IMR-90 (cell line): ENCODE measurements at places on chromosomes 2 and 18. TPM values are rescaled to one million over a fixed set of nuclear protein-coding genes. Genes with fewer than 3 reads are reported as not detected.
A peak's percentile ranks its signal among the peaks of the same experiment; 100 is the strongest.

The COL6A3 gene
- 1,501 and 1,855 TPM in 2 replicates for total RNA-seq

The MARCHF4 gene
- 2.3 and 3.1 TPM in 2 replicates for total RNA-seq

The HOXD13 gene
- not detected in 2 replicates for total RNA-seq

The SCYGR2 gene
- total RNA-seq = not detected in 2 replicates

The RGPD3 gene
- 0.18 and 0.56 TPM in 2 replicates for total RNA-seq

The C2orf74 gene
- 8.4 and 10.3 TPM in 2 replicates for total RNA-seq

DNA sequence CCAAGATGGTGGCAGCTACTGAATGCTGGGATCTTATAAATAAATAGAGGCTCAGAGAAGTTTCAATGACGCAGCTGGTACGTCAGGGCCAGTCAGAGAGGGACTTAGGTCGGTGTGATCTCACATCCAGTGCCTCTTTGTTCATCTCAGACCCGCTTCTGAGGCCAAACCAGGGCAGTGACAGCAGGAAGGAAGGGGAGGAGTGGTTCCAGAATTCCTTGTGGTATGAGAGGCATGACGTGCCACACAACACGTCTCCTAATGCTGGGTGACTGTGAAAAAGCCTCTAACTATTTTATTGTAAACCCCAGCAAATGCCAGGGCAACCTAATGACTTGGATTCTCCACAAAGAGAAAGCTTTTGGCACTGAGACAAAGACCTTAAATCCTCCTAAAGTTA lies 423.3 kb downstream of the LPIN1 start:
- H3K4me3 ChIP-seq = no peak overlapping the region
- H3K4me1 ChIP-seq = peaks cover 18% of the 10 kb centered on the region
- H3K36me3 ChIP-seq = no peaks in the 10 kb centered on the region
- H3K27me3 ChIP-seq = no peaks in the 10 kb centered on the region
- peak; percentile 90 for DNase-seq

GRCh38 chr2:217683106-217683870 lies 319.5 kb downstream of the TNS1 start:
- peaks cover 10% of the 10 kb centered on the region for H3K4me1 ChIP-seq
- H3K27ac ChIP-seq = no peak overlapping the region

DNA sequence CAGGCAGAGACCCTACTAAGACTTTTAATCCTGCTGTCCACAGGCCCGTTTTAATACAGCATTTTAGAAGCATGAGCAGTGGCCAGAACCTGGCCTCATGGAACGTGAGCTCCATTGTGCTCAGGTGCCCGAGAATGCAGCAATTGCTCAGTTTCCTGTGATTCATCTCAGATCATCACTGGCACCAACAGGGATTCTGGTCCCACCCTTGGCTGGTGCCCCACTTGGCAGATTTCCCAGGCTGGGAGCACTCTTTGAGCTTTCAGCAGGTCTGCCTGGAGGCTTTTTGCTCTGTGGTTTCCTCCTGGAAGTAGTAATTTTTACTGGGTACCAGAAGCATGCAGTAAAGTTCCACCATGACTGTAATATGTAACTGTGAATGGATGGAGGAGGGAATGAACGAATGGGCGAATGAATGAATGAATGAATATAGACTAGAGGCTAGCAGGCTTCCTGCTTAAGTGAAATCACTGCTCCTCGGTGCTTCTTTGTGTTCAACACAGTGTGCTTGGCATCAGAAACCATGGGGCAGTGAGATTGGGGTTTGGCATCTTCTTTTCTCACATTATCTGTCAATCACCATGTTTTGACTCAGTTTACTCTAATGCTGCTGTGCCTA lies 312.9 kb downstream of the PRKCE start:
- no peaks in the 10 kb centered on the region for H3K36me3 ChIP-seq
- no peaks in the 10 kb centered on the region for H3K27me3 ChIP-seq
- peak overlapping the region; percentile 39; the same call in 1 of the 2 replicates for H3K27ac ChIP-seq

DNA sequence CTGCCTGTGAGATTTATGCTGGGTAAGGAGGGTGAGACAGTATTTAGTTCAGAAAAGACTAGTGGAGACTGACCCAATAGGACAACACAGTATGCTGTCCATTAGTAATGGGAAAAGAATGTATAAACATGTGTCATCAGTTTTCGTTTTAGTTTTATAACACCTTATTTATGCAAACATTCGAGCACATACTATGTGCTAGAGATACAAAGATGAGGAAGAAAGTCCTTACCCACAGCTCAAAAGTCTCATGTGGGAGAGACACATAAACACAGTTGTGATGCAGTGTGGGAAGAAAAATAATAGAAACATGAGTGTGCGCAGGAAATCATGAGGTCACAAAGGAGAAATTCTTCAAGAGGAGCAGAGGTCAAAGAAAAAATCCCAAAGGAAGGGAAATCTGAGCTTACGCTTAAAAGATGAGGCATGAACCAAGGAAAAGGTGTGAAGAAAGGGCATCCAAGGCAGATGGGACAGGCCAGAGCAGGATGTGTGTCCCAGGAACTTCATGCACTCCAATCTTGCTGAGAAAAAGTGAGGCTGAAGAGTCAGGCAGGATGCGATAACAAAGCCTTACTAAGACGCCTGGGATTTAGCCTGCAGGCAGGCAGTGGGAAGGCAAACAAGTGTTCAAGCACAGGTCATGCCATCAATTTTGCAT lies 8.1 kb downstream of the METTL21A start:
- peaks cover 12% of the 10 kb centered on the region for H3K36me3 ChIP-seq
- peaks cover 9% of the 10 kb centered on the region for H3K4me1 ChIP-seq
- no peak overlapping the region for H3K4me3 ChIP-seq
- H3K27me3 ChIP-seq = no peaks in the 10 kb centered on the region
- DNase-seq = peak; percentile 99
- H3K27ac ChIP-seq = peak overlapping the region; percentile 100

DNA sequence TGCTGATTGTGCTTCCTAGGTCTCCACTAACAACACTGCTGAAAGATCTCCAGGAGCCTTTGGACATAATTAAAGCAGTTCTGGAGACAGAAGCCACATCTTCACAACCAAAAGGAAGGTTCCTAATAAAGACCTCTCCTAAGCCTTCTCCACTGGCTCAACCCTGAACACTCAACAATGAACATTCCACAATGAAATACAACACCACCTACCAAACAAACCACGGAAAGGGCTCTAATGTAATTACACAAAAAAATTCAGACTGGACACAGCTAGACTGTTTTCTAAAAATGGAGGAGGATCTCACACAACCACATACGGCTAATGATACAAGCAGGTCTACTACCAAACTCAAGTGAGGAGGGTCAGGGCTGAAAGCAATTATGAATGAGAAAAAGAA lies 43.6 kb downstream of the NOL10 start:
- H3K4me1 ChIP-seq = 0 out of 2 replicates have a peak, but pooled peaks cover 2% of the 10 kb centered on the region
- no peak overlapping the region for H3K27ac ChIP-seq
- peaks cover 22% of the 10 kb centered on the region for H3K36me3 ChIP-seq
- DNase-seq = peak; percentile 12
- H3K27me3 ChIP-seq = no peaks in the 10 kb centered on the region
- no peak overlapping the region for H3K4me3 ChIP-seq

DNA sequence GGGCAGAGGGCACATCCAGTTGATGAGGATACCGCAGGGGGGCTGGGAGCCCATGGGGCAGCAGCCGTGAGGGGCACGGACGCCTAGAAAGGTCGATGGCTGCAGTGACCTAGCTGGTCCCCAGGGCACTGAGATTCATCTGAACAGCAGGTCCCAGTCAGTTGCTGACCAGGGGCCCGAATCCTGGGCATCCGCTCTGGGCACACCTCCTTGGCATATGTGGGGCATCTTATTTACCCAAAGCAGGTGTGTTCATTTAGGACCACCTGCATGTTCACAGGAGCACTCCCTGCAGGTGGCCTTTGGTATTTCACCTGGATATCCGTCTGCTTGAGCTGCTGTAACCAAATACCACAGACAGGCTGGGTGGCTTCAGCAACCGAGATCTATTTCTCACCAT lies 72.0 kb upstream of the ODC1 start:
- no peak for DNase-seq
- no peak overlapping the region for H3K27ac ChIP-seq
- peaks cover 14% of the 10 kb centered on the region for H3K27me3 ChIP-seq
- H3K36me3 ChIP-seq = no peaks in the 10 kb centered on the region
- no peak overlapping the region for H3K4me3 ChIP-seq
- no peaks in the 10 kb centered on the region for H3K4me1 ChIP-seq

DNA sequence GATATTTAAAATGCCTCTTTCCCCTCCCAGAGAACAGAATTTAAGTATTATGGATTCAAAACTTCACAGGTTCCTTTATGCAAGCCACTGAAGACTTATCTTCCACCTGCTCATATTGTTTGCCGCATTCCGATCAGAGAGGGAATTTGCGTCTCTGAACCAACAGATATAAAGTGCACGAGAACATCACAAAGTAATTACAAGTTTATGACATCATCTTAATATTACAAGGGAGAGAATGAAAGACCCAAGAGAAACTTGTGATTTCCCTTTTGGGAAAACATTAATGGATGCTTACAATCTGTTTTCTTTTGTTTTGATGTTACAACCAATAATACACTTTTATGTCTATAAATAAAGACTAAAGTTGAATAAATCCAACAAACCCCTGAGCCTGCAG lies 631.0 kb downstream of the BCL11A start:
- DNase-seq = no peak
- H3K4me3 ChIP-seq = no peak overlapping the region
- no peaks in the 10 kb centered on the region for H3K27me3 ChIP-seq

DNA sequence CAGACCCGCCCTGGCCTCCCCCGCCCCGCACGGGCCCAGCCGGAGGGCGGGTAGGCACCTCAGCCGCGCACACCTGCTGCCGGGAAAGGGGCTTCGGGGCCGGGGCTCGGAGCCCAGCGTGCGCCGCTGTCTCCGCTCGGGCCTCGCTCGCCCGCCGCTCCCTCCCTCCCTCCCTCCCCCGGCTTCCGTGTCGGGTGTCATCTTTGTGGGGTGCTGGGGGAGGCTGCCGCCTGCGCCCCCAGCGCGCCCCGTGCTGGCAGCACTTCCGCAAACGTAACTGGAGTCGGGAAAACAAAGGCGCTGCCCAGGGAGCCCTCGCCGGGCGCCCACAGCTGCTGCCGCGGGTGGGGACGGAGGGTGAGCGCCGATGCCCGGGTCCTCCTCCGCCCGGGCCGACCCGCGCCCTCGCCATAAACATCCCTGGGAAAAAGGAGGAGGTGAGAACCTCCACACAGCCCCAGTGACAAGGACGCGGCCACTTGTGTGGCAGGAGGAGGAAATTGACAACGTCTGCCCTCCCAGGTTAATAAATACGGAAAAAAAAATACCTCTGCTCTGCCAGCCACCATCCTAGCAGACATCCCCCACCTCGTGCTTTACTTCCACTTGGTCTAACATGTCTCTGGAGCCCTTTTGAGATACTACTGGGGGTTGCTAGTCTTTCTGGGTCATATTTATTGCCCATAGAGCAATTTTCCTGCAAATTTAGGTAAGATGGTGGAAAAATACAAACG lies 550 bp downstream of the MFSD6 start:
- H3K36me3 ChIP-seq = no peaks in the 10 kb centered on the region
- peaks cover 13% of the 10 kb centered on the region; the same call in 1 of the 2 replicates for H3K27me3 ChIP-seq
- no peak for DNase-seq
- peaks cover 2% of the 10 kb centered on the region; the same call in 1 of the 2 replicates for H3K4me1 ChIP-seq
- H3K4me3 ChIP-seq = peak overlapping the region; percentile 99

DNA sequence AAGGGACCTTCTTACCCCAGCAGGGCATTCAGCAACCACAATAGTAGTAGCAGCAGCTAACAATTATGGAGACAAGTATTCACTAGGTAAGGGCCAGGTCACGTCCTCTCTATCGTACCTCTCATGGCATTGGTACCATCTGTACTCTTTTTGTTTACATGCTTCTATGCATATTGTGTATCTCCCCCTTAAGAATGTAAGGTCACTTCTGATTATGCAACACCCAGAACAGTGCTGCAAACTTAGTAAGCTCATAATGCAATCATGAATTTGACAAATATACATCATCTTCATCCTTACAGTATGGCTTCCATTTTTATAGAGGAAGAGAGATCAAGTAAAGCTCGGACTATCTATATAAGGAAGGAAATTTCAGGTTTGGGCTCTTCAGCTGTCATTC lies 46.1 kb downstream of the SPRED2 start:
- no peaks in the 10 kb centered on the region for H3K27me3 ChIP-seq
- no peak for DNase-seq
- H3K4me1 ChIP-seq = peaks cover 20% of the 10 kb centered on the region
- no peaks in the 10 kb centered on the region for H3K36me3 ChIP-seq
- H3K27ac ChIP-seq = no peak overlapping the region
- no peak overlapping the region for H3K4me3 ChIP-seq

GRCh38 chr2:98016908-98017670 lies 21.3 kb upstream of the TMEM131 start:
- peaks cover 3% of the 10 kb centered on the region for H3K4me1 ChIP-seq
- H3K36me3 ChIP-seq = no peaks in the 10 kb centered on the region
- no peak for DNase-seq
- no peak overlapping the region for H3K27ac ChIP-seq
- H3K4me3 ChIP-seq = no peak overlapping the region
- H3K27me3 ChIP-seq = no peaks in the 10 kb centered on the region; the same call in 1 of the 2 replicates

DNA sequence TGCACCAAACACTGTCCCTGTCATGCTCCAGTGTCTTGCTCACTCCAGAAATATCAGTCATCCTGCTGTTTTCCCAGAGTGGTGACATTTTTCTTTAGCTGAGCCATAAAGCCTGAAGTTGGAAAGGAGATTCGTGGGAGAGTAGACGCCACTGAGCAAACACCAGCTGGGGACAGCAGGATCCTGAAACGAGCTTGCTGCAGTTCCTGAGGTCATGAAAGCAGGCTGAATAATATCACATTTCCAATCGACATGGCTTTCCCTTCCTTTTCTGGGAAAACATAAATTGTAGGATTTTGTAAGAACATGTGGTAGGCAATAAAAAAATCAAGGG lies 276.4 kb downstream of the CDCA7 start:
- no peaks in the 10 kb centered on the region; the same call in 1 of the 2 replicates for H3K27me3 ChIP-seq
- H3K4me1 ChIP-seq = no peaks in the 10 kb centered on the region
- H3K36me3 ChIP-seq = no peaks in the 10 kb centered on the region
- H3K27ac ChIP-seq = peak overlapping the region; percentile 44

DNA sequence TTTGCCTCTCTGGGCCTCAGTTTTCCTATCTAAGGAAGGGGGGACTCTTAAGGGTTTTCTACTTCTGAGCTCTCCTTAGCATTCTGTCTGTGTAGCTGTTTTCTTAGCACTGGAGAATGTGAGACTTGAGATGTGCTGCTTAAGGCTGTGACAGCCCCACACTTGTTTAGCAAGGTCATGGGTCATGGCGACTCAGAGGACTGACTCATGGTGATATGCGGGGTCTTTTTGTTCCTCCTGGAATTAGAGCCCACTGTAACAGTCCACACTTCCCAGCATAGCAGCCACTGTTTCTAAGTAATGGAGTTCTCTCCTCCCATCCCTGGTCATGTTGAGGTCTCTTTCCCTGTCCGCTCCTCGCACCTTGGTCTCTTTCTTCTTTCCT lies 4.1 kb upstream of the LPIN1 start:
- DNase-seq = peak; percentile 45
- H3K27me3 ChIP-seq = no peaks in the 10 kb centered on the region
- no peak overlapping the region for H3K4me3 ChIP-seq

GRCh38 chr2:121297217-121297830 lies 12.3 kb upstream of the TFCP2L1 start:
- H3K4me3 ChIP-seq = no peak overlapping the region
- no peak overlapping the region for H3K27ac ChIP-seq
- no peaks in the 10 kb centered on the region for H3K36me3 ChIP-seq
- H3K27me3 ChIP-seq = peaks cover 14% of the 10 kb centered on the region

DNA sequence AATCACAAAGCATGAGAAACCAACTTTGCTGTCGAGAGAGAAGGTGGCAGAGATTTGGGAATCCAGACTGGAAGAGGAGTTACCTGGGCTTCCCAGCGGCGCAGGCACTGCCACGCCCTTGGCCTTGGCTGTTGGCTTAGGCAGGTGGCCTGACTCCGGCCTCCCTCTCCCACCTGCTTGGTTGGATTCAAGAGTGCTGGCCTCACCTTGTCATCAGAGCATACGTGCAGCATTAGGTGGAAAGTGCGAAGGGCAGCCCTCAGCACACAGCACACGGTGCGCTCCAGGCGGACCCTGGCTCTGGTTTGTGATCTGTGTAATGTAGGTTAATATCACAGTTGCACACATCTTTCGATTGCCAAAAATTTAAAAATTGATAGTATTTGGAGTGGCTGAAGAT lies 19.2 kb upstream of the ASB1 start:
- no peak for DNase-seq
- no peak overlapping the region for H3K4me3 ChIP-seq
- H3K4me1 ChIP-seq = no peaks in the 10 kb centered on the region
